Ecto neural progenitor cell (in vitro differentiated cells): ENCODE measurements at places on chromosomes 2 and 18.

DNA sequence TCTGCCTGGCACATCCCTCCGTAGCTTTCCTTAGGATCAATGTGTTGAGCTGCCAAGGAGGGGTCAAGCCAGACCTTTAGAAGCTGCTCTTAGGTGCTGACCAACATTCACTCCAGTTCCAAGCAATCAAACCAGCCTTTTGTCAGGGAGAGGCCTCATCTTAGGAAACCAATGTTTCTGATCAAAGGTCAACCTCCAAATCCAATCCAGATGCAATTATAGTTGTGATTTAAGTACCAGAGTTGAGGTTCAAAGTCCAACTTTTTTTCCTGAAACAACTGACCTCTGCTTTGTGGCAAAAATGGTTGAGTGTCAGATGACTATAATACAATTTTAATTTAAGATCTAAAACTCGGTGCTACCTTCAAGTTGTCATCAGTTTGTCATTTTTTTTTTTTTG, 303.4 kb downstream of the ALK start:
- DNase-seq = no peak

- DNase-seq = no peak
Measured at GRCh38 chr2:50863856-50864255, 168.1 kb downstream of the NRXN1 start.

GRCh38 chr2:163493359-163494298, 242.2 kb downstream of the FIGN start:
- no peak for DNase-seq

- no peak for DNase-seq
Measured at GRCh38 chr2:136486115-136486514, 279.2 kb upstream of the THSD7B start.

- no peak for DNase-seq
Measured at GRCh38 chr18:9681217-9681616, 26.9 kb upstream of the RAB31 start.

DNA sequence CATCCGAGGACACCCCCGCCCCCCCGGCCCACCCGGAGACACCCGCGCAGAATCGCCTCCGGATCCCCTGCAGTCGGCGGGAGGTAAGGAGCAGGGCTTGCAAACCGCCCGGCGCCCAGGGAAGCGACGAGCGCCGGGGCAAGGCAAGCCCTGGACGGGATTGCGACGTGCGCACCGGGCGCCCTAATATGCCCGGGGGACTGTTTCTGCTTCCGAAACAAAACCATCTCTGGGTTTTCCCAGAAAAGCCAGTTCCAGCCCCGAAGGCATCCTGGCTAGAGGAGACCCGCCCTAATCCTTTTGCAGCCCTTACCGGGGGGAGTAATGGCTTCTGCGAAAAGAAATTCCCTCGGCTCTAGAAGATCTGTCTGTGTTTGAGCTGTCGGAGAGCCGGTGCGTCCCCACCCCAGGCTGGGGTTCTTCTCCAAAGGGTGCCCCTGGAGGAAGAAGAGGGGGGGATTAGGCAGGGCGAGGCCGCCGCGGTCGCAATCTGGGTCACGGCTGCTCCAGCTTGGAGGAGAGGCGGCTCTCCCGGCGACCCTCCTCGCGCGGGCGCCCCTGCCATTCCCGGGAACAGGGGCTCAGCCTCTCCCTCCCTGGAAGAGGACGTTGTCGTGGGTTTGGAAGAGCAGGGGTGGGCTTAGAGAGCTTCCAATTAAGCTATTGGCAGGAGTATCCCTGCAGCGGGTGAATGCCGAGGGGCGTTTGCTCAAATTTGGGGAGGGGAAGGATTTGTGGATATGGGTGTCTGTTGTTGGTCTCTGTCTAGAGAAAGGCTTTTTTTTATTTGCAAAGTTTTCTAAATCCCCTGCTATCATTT, 521 bp downstream of the MYCN start:
- DNase-seq = peak; percentile 74

- no peak for DNase-seq
Measured at GRCh38 chr2:62478093-62478580, 27.9 kb downstream of the TMEM17 start.

DNA sequence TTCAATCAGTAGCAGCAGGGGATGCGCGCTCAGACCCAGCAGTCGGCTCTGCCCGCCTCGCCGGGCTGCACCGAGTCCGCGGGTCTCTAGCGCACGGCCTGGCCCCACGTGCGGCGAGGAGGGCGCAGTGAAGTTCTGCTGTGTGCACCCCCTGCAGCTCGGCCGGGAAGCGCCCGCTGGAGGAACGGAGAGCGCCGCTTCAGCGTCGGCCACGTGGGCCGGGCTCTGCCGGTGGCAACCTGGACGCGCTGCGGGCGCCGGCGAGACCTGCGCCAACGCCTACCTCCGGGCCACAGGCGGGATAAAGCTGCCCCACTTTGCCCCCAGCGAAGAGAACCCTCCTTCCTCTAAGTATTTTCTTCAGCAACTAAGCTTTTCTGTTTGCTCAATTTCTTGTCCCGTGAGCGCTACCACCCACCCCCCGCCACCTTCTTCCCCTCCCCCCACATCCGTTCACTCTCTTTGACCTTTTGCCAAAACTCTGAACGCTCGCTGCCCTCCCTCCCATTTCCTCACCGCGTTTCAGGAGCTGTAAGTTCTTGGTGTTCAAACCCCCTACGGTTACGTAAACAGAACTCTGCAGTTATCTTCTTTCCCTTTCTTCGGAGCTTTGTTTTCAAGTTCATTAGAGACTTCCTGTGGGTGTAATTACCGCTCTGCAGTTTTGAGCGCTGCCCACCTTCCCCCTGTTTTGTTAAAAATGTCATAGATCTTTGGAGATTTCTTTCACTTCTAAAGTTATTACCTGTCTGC, 42.6 kb upstream of the EDAR start:
- DNase-seq = peak; percentile 71

DNA sequence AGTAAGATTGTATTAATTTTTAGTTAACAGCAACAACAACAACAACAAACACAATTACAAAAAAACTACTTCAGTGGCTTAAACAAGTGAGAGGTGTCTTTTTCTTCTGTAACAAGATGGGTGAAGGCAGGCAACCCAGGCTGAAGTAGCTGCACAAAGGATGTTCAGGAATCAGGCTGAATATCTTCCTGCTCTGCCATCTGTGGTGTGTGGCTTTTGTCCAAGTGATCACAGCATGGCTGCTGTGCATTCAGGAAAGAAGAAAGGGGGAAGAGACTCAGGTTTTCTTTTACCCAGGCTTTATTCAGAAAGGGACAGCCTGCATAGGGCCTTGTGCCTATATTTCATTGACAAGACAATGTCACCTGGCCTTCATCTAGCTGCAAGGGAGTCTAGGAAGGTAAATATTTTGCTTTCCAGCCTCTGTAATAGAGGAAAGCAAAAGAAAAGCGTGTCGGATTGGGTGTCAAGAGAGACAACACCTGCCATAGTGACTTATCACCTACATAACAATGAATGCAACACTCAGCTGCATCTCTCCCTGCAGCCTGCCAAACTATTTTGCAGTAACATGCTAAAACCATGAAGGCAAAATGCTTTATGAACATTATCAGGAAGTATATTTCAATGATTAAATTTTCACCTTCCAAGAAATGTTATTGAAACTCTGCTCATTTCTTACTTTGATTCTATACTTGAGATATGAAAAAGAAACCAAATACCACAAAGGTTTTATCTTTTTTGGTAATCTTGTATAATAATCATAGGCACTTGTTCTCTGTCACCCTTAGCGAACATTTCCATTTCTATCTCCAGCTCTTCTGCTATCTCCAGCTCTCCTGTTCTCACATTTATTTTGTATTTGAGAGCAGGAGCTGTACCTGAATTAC, 14.6 kb downstream of the G6PC2 start:
- DNase-seq = no peak

DNA sequence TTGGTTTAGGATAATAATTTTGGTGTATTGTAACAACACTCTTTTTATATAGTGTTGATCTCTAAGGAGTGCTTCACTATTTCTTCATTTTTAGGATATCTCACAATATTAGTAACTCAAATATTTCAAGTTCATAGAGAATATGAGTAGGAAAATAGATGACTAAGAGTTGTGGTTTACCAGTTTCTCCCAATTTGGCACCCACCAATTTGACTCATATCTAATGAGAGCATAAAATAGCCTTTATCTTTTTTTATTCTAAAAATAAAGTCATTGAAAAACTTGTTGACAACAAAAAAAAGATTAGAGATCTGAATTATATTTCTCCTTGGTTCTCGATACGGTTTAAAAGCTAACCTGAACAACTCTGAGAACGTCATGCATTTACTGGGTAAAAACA, 204.0 kb downstream of the PARD3B start:
- DNase-seq = no peak

DNA sequence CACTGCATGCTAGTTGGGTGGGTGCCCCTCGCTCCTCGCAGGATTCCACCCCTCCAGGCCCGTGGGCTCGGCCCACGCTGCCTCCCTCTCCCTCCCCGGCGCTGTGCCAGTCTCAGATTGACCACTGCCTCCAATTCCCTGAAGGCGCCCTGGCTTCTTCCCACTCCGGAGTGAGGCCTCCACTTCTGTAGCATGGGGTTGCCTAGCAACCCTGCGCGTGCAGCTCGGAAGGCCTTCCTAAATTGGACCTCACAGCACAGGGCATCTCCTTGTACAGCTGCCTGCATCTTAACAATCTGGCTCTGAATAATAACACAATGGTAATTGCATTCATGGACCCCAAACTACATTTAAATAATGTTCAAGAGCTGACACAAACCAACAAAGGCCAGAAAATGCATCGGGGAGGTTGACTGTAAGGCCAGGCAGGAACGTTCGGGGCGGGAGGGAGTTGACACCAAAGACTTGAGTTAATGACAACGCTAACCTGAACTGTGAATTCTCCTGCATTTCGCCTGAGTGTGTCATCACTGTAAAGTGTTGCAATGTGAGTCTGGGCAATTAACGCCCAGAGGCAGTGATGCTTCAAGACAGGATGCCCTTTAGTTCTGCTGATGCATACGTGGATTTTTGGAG, 222.9 kb downstream of the ZBTB7C start:
- peak; percentile 70 for DNase-seq

GRCh38 chr2:230048010-230048671, 20.6 kb downstream of the SLC16A14 start:
- no peak for DNase-seq

DNA sequence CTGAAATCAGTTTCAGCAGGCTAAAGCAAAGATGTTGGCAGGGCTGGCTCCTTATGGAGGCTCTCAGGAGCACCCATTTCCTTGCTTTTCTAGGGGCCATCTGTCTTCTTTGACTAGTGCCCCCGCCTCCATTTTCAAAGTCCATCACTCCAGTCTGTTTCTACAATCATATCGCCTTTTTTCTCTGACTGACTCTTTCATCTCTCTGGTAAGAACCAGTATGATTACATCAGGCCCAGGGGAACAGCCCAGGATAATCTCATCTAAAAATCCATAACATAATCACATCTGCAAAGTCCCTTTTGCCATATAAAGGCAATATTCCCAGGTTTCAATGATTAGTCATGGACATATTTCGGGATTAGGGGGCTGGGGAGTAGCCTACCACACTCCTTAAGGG, 57.0 kb downstream of the CUL3 start:
- no peak for DNase-seq

DNA sequence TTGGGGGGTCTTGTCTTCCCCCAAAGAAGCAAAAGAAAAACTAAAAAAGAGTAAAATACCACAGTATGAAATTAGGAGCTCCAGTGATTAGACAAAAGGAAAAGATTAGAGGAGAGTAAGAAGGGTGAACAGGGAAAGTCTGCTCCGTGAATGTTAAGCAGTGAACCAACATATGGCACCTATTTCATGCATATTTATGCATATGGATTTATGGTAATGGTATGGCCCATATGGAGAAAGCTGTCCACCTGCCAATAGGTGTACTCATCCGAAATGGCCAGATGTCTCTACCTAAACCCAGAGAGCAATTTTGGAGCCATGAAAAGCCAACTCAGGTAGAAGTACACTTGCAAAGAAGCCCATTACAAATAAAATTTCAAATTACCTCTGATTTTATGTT, 404.0 kb upstream of the RAB6C start:
- DNase-seq = no peak
